ENCODE measurements at places on chromosomes 1 and 21.
A peak's percentile ranks its signal among the peaks of the same experiment; 100 is the strongest.

- DNase-seq: no peak
Measured at GRCh38 chr21:18661842-18662241, 258.3 kb upstream of the TMPRSS15 start.

- no peak for DNase-seq
Measured at GRCh38 chr1:22056936-22057335, 4.4 kb downstream of the CDC42 start.

- no peak for DNase-seq
Measured at GRCh38 chr1:168811176-168811575, 82.2 kb upstream of the DPT start.

DNA sequence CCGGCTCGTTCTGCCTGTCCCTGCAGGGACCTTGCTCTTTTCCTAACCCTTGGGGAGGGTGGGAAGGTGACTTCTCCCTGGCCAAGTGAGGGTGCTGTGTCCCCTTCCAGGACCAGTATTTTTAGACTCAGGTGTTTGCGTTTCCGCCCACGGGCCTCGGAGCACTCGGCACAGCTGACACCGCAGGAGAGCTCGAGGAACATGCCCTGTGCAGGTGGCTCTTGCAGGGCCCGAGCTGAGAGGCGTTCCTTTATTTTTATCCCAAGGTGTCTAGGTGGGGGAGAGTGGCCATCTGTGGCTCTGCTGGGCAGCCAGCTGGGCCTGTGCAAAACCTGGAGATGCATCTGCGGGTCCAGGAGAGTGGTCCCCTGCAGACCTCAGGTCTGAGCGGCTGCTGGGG lies 16.0 kb downstream of the PLCH2 start:
- DNase-seq: peak; percentile 6

DNA sequence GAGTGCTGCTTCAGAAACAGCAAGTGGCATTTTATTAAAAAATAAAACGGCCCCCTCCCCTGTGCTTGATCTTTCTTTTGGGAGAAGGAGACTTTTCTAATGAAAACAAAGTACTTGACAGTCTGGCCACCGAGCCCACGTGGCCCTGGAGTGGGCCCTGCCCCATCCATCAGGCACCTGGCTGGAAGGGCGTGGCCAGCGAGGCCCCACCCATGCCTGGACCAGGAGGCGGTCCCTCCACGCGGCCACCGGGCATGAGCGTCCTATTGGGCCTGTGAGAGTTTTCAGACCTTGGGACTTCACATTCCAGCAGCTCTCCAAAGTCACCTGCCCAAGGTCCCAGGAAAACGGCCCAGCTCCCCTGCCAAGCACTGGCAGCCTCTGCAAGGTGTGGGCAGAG lies 144.7 kb downstream of the CASZ1 start:
- no peak for DNase-seq

GRCh38 chr21:30443226-30443625 lies 3.2 kb downstream of the KRTAP15-1 start:
- DNase-seq: no peak

DNA sequence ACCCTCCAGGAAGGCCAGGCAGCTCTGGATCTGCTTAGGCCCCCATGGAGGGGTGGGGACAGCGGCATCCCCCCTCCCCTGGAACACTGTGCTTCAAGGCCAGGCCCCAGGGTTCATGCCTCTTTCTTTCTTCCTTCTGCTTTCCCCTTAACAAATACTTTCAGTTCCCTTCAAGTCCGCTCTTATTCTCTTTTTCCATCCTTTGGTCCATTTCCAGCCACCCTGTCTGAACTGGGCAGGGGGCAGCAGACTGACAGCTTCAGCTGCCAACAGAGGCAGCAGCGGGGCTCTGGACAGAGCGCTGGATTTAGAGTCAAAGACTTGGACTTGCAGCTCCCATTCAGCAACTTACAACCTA lies 1.1 kb upstream of the CD244 start:
- DNase-seq: no peak

GRCh38 chr1:188669728-188670382 lies 1807.8 kb downstream of the BRINP3 start:
- no peak for DNase-seq

DNA sequence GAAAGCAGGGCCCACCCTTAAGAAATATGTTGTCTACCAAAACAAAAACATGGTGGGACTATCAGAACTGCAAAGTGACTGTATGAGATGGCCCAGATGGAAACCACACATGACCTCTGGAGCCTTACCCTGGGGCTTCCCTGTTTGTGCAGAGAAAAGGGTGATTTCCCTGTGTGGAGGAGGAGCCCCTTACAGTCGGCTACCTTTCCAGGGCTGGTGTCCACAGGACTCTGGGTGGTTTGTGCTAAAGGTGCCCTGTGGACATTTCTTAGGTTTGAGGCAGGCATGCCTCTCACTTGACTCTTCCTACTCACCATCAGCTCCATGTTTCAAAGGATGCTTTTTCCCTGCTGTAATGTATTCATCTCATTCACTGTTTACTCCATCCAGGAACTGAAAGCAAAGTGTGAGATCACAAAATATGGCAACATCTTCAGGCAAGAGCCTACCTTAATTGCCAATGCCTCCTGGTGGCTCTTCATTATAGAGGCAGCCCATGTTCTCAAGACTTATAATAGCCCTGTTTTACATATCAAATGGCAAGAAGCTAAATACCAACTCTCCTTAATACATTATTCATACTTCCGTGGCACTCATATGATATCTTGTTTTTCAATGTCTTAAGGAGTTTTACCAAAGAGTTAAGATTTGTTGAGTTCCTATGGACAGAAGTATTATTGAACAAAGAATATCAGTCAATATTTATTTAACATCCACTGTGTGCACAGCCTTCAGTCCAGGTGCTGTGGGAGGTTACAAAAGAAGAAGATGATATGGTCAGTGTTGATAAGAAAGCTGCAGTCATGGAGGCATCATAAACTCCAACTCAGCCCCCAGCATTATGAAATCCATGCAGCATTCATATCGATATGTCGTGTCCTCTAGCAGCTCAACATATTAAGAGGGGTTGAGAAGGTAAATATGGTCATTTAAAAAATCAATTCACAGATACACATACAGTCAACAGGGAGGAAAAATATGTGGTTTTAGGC lies 15.5 kb upstream of the TFF3 start:
- no peak for DNase-seq

GRCh38 chr1:239307886-239308285 lies 78.5 kb upstream of the CHRM3 start:
- DNase-seq: no peak

DNA sequence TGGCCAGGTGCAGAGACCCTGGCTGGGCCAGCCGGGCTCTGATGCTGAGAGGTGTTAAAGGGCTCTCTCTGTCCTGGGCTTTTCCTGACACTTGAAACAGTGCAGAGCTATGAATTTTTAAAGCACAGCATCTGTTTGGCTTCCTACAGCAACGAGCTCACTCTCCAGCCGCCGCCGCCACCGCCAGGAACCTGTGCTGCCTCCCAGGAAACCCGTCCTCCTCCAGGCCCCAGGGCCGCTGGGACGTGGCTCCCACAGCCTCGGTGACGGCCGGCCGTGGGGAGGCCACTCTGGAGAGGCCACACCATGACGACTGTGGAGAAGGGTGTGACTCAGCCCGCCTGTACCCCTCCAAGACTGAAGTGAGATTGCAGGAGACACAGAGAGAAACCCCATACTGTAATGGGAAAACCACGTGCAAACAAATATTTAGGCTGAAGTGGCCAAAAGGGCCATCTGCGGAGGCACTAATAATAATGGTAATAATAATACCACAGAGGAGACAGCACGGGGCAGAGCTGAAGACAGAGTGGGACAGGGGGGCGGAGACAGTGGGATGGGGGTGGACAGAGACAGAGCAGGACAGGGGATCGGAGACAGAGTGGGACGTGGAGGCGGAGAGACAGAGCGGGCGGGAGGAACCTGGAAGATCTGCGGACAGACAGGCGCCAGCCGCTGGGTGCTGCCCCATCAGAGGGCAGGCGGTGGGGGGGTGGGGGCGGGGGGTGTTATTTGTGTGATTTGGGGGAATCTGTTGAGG lies 139.2 kb downstream of the CASZ1 start:
- no peak for DNase-seq

GRCh38 chr1:68093737-68094136 lies 43.3 kb upstream of the DIRAS3 start:
- no peak for DNase-seq

- DNase-seq: no peak
Measured at GRCh38 chr1:225923381-225923691, 714 bp downstream of the PYCR2 start.

- no peak for DNase-seq
Measured at GRCh38 chr1:2266301-2266975, 38.3 kb downstream of the SKI start.

DNA sequence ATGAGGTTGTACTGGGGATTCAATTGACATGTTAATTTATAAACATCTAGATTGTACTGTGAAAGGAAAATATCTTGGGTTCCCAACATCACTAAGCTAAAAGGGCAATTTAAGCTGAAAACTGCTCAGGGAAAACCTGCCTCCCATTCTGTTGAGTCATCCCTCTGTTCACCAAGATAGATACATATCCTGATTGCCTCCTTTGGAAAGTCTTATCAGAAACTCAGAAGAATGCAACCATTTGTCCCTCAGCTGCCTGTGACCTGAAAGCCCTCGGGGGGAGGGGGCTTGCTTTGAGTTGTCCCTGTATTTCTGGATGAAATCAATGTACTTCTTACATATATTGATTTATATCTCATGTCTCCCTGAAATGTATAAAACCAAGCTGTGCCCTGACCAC lies 187.0 kb upstream of the ETV3 start:
- DNase-seq: no peak

GRCh38 chr1:70003211-70003908 lies 202.0 kb downstream of the LRRC40 start:
- no peak for DNase-seq

GRCh38 chr1:27912429-27912828 lies 22.4 kb upstream of the SMPDL3B start:
- DNase-seq: no peak

GRCh38 chr1:21268281-21269239 lies 21.7 kb downstream of the ECE1 start:
- no peak for DNase-seq

DNA sequence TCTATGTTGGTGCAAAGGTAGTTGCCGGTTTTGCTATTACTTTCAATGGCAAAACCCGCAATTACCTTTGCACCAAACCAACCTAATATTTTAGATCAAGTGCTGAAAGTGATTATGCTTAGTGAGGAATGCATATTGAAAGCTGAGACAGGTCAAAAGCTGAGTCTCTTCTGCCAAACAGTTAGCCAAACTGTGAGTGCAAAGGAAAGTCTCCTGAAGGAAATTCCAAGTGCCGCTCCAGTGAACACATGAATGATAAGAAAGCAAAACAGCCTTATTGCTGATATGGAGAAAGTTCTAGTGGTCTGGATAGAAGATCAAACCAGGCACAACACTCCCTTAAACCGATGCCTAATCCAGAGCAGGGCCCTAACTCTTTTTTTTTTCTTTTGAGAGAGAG lies 83.1 kb upstream of the ERRFI1 start:
- DNase-seq: no peak

- no peak for DNase-seq
Measured at GRCh38 chr21:41481191-41481590, 26.8 kb downstream of the TMPRSS2 start.

- no peak for DNase-seq
Measured at GRCh38 chr1:221993444-221993948, 251.6 kb upstream of the DUSP10 start.

DNA sequence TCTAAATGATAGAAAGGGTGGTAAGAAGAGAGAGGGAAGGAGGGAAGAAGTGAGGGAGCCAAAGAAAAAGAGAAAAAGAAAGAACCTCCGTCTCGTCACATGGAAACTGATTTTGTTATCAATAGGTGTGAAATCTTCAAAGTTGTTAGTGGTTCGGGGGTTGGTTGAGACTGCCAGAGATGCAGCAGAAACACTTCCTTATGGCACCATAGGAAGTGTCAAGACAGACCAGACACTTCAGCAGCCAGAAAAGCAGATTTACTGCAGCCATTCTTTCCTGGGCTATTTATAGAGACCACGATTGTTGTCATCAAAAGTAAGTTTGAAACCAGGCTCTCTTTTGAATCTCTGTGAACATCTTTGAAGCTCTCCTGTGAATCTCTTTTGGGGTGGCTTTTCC lies 150.5 kb downstream of the PLPPR5 start:
- DNase-seq: no peak

- DNase-seq: no peak
Measured at GRCh38 chr1:43275826-43276620, 6.2 kb downstream of the TMEM125 start.

- DNase-seq: no peak
Measured at GRCh38 chr1:168135116-168135920, 1.4 kb downstream of the GPR161 start.

- DNase-seq: no peak
Measured at GRCh38 chr1:52615489-52616042, 13.4 kb downstream of the GPX7 start.

DNA sequence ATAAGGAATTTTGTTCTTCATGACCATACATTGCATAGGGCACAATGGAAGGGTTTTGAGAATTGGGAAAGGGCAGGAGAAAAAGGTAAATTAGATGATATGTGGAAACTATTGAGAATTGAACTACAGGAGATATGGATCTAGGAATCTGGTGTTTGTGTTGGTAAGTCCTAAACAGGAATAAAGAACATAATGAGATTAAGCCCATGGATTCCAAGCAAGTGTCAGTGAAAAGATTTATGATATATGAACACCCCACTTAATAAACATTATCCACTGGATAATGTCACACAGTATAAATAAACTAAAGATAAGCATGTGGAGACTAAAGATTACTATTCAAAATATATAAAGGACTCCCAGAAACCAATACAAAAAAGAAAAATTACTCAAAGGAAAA lies 98.2 kb downstream of the TNFSF18 start:
- no peak for DNase-seq

DNA sequence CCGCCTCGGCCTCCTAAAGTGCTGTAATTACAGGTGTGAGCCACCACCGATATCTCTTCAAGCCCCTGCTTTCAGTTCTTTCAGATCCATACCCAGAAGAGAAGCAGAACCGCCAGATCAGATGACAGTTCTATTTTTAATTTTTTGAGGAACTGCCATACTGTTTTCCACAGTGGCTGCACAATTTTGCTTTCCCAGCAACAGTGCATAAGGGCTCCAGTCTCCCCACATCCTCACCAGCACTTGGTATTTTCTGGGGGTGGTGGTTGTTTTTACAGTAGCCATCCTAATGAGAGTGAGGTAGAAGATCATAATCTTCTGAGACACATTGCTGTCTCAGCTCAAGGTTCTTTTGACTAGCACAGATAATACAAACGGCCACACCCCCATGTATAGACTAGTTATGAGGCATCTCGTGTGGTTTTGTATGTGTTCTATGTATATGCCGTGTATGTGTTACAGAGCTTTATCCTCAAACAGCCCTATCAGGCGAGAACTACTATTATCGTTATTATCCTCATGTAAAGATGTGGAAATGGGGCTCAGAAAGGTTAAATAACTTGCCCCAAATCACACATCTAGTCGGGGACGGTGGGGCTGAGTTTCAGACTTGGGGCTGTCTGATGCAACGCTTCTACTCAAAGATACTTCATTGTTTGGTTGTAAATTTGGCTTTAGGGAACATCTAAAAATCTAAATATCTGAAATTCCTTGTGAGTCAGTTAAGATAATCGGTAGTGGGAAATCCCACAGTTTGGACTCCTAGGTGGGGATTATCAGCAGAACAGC lies 12.0 kb downstream of the FHAD1 start:
- no peak for DNase-seq

- no peak for DNase-seq
Measured at GRCh38 chr1:239263801-239264200, 122.6 kb upstream of the CHRM3 start.

Measured in NCI-H2081 (cell line).